ENCODE measurements at places on chromosomes 11 and 22.

GRCh38 chr11:111177037-111177871 lies 68.3 kb upstream of the POU2AF2 start:
- DNase-seq, result no peak

DNA sequence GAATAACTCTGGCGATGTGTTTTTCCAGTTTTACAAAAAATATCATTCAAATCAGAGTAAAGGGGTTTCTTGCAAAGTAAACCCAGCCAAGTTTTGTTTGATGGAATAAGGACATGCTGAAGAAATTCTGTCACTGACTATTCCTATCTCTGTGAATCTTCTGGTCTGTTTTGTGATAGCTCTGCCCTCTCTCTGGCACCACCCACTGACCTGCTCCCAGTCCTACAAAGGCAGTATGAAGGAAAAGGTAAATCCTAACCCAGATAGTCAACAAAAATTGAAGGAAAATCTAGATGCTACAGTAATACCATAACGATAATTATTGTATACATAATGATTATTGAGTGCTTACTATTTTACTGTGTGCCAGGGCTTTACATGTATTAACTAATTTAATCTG lies 76.3 kb upstream of the TP53AIP1 start:
- DNase-seq, result no peak

GRCh38 chr11:47659276-47659675 lies 16.9 kb upstream of the MTCH2 start:
- DNase-seq, result no peak

DNA sequence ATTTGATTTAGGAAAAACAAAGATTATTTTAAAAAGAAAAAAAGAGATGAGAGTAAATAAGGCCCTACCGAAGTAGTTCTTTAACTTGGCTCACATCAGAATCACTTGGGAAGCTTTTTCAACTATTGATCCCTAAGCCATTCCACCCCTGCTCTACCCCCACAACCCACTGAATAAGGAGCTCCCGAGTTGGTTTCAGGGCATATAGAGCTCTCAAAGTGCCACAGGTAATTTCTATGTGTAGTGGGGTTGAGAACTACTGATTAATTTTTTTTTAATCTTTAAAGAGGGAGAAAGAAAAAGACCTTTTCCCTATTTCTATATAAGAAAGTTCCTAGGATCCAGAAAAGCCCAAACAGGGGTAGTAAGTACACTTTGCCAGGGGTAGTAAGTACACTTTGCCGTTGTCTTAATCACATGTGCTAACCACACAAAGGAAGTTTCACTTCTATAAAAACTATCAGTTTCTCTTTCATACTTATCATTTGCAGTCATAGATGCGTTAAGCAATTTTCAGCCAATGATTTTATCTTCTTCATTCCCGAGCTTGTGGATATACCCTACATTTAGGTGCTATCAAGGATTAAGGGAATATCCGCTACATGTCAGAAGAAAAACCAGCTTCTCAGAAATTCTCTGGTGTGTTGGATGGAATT lies 108.4 kb upstream of the ZC3H12C start:
- no peak for DNase-seq

DNA sequence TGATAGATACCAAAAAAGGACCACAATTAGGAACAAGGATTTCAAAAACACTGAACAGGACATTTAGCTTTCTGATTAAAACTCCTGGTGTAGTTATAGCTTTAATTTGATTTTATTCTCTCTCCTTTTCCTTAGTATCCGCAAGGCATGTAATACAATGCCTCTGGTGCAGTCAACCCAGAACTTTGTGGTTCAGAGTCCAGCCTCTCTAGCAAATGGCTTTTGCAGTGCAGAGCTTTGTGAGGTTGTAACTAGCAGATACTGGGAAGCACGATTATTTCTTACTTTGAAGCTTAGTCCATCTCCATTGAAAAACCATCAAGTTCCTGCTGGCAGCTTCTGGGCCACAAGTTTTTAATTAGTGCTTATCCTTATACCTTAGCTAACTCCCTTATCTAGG lies 79.8 kb downstream of the GRIA4 start:
- DNase-seq, result no peak

DNA sequence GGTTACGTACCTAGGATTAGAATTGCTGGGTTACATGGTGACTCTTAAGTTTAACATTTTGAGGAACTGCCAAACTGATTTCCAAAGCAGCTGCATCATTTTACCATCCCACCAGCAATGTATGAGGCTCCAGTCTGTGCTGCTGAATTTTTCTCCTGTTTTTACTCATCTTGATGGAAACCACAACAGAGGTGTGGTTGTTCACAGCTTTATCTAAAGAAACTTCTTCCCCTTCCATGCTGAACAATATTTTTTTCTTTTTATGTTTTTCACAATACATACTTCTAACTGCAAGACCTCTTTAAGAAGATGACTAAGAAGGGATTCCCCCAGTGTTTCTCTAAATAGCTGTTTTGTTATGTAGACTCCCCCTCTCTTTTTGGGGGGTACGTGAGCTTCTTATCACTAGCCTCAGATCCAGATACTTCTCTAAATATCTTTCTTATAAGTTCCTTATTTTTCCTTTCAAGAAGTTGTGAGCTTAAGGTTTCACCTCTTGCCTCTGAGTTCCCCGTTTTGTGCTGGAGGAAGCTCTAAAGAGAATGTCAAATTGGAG lies 24.0 kb downstream of the TCP11L1 start:
- no peak for DNase-seq

Measured in stimulated activated CD4-positive, alpha-beta T cell treated with anti-CD3 and anti-CD28 coated beads, Interleukin-2, amount 100 ng/mL, for 48 hours (primary cell).